ENCODE measurements at places on chromosomes 6 and 20. TPM values are rescaled to one million over a fixed set of nuclear protein-coding genes. Genes with fewer than 3 reads are reported as not detected.

Gene SCAND1
- 111 TPM for total RNA-seq

Gene SLC22A7
- total RNA-seq: not detected

Gene PLN
- 0.58 TPM for total RNA-seq

Gene ERVFRD-1
- total RNA-seq: not detected

Gene TGM3
- not detected for total RNA-seq

Gene KDM1B
- 13.3 TPM for total RNA-seq

Gene HLA-F
- 12.6 TPM for total RNA-seq

Gene SLC17A3
- total RNA-seq: not detected

Gene MEI4
- total RNA-seq: not detected

Gene PDYN
- not detected for total RNA-seq

Gene RBPJL
- not detected for total RNA-seq

Gene E2F3
- total RNA-seq: 2.3 TPM

Gene CENPQ
- 8.2 TPM for total RNA-seq

Gene POU3F2
- not detected for total RNA-seq

Gene ULBP1
- 4.3 TPM for total RNA-seq

Gene PAK5
- total RNA-seq: not detected

Gene SMPDL3A
- 7.6 TPM for total RNA-seq

Gene SOBP
- 0.53 TPM for total RNA-seq

Gene SLC17A9
- 26.1 TPM for total RNA-seq

Gene MOG
- not detected for total RNA-seq

Gene KIF16B
- total RNA-seq: 9.2 TPM

Gene FAM83C
- total RNA-seq: not detected

Gene ADAM33
- 19.6 TPM for total RNA-seq

Gene SLCO4A1
- 0.89 TPM for total RNA-seq

Gene EFCAB8
- total RNA-seq: not detected

Gene NNAT
- total RNA-seq: 4.6 TPM

Gene SNAP25
- total RNA-seq: 4.3 TPM

Gene HTR1B
- total RNA-seq: 8.2 TPM

Gene SRSF12
- not detected for total RNA-seq

Gene TRIM15
- total RNA-seq: not detected

Gene SEL1L2
- total RNA-seq: not detected

Gene TRIM31
- not detected for total RNA-seq

Gene CCN6
- not detected for total RNA-seq

Gene TAGAP
- total RNA-seq: not detected

Gene NKX2-2
- not detected for total RNA-seq

Gene HSPA1L
- 0.35 TPM for total RNA-seq

Gene POFUT1
- 63.4 TPM for total RNA-seq

Gene TCF15
- total RNA-seq: not detected

Gene LY6G6C
- total RNA-seq: not detected

Gene OTOR
- not detected for total RNA-seq

Gene AVP
- not detected for total RNA-seq

Gene HLA-E
- total RNA-seq: 231 TPM

Gene KCNK16
- total RNA-seq: not detected

Gene SCRT2
- not detected for total RNA-seq

Gene MAS1
- total RNA-seq: not detected

All from myometrial cell (primary cell).